ENCODE measurements at places on chromosomes 6 and 20.

GRCh38 chr6:116169880-116170279 is 43.9 kb upstream of the COL10A1 start:
- DNase-seq: no peak

DNA sequence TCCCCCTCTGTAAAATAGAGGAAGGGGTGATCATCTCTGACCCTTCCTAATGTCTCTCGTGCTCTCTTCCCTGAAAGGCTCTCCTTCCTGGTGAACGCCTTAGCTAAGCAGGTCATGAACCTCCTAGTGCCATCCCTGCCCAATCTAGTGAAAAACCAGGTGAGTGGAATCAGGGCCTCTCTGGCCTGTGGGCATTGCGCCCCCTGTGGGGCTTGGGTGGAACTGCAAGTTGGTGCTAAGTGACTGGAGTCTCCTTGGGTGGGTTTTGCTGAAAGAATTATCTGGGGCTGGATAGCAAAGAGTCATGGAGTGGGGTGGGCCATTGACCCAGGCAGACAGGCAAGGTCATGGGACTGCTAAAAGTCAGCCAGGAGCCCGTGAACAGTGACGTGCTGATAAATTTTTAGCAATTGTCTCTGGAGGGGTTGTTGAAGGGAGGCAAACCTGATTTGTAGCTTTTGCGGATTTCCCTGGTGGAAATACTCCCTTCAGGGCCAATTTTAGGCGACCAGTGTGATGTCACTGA is 8.9 kb downstream of the BPIFB1 start:
- peak; percentile 61 for DNase-seq

DNA sequence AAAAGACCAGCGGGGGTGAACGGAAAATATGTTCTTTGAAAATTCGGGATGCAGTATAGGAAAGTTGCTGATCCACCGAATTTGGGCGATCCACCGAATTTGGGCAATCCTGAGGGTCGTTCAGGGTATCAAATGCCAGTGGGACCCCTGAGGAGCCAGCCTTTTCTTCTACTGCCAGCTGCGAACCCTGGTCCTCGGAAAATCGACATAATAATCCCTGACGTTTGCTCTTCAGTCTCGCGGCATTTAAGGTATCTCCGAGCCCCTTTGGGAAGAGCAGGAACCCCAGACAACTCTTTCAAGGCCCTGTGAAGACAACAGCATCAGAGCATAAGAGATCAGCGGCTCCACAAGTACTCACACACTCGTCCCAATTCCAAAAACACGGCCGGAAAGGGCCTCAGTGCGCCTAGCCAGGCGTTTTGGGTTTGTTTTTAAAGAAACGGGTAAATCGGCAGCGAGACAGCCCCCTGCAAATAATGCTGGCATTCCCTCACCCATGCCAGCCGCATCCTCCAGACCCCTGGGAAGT is 1.0 kb downstream of the SIM1 start:
- no peak for DNase-seq

DNA sequence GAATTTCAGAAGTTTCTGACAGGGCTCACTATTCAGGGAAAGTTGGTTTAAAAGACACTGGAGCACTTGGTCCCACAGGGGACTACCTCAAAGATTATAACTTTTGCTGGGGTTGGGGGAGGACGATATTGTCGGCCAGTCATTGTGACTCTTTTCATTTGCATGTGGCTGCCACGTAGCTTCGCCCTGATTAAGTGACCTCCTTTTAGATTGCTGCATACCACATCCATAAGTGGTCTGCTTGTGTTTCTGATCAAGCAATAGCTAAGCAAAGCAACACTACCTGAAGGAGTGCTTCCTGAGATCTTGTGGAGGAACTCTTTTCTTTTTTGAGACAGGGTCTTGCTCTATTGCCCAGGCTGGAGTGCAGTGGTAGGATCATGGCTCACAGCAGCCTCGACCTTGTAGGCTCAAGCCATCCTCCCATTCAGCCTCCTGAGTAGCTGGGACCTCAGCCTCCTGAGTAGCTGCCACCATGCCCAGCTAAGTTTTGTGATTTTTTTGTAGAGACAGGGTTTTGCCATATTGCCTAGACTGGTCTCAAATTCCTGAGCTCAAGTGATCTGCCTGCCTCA is 691.3 kb downstream of the EPM2A start:
- DNase-seq: no peak

- DNase-seq: no peak
Observed at GRCh38 chr6:37799263-37799644, 20.3 kb upstream of the ZFAND3 start.

GRCh38 chr6:1364791-1365190 is 24.6 kb upstream of the FOXF2 start:
- DNase-seq: no peak

GRCh38 chr6:164871783-164872182 is 437.6 kb downstream of the C6orf118 start:
- DNase-seq: no peak

GRCh38 chr6:23268348-23268747 is 699.0 kb downstream of the HDGFL1 start:
- no peak for DNase-seq

GRCh38 chr6:27901801-27902200 is 10.4 kb downstream of the OR2B2 start:
- no peak for DNase-seq

- DNase-seq: no peak
Observed at GRCh38 chr6:32146287-32146686, 5.5 kb downstream of the PRRT1 start.

- no peak for DNase-seq
Observed at GRCh38 chr6:17278289-17279063, 2.7 kb upstream of the RBM24 start.

GRCh38 chr20:4519534-4519933 is 202.2 kb upstream of the PRND start:
- DNase-seq: no peak

GRCh38 chr6:42125231-42125630 is 17.2 kb downstream of the C6orf132 start:
- no peak for DNase-seq

DNA sequence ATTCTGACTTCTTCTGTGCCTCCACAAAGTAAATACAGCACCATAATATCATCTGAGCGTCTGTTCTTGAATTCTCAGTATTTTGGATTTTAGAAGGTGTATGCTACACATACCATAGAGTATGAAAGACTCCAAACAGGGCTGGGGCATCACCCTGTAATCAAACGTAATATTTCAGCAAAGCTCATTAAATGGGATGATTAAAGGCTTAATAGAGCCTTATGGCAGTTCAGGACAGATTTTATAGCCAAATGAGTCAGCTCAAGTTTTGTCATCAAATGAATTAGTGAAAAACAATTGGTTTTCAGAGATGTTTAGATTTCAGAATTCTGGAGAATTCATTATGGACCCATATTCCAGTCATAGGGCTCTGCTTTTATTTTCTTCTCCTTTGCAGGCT is 68.9 kb downstream of the TULP4 start:
- no peak for DNase-seq

GRCh38 chr20:44756011-44756688 is 10.5 kb downstream of the KCNK15 start:
- no peak for DNase-seq

DNA sequence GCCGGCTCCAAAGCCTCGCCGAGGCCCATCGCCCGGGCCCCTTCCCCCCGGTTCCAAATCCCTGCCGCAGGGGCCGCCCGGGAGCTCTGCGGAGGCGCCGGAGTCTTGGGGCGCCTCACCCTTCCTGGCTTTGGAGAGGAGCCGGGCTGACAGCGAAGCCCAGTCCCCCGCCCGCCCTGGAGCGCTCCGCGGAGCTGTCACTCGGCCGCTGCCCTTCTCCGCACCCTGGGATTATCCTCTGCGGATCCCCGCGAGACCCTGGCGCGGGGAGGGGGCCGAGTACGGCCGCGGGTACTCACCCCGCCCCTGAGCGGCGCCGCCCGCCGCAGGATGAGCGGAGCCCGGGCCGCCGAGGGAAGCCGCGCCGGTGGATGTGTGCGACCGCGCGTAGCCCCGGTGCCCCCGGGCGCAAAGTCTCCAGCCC is 343 bp downstream of the SNAP91 start:
- DNase-seq: no peak

GRCh38 chr6:156587751-156588301 is 189.4 kb upstream of the ARID1B start:
- DNase-seq: no peak

GRCh38 chr6:7134999-7135745 is 27.4 kb downstream of the RREB1 start:
- DNase-seq: no peak

DNA sequence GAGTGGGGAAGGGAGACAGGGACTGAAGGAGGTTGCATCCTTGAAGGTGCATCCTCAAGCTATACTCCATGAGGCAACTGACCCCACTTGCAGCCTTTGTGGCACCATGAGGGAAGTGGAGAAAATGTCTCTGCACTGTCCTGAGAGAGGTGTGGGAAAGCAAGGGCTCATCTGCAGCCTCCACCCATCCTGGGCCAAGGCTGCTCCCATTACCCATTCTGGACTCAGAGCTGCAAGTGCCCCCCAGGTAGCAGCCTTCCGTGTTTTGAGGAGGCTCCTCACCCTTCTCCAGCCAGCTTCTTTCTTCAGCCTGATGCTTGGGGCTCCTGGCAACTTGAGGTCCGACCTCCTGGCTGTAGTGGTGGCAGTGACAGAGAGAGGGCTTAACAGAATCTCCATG is 294.6 kb downstream of the CDH26 start:
- DNase-seq: no peak

GRCh38 chr20:9344083-9344920 is 170.1 kb upstream of the LAMP5 start:
- no peak for DNase-seq

- DNase-seq: peak; percentile 85
Observed at GRCh38 chr6:5030596-5031136, 26.8 kb upstream of the RPP40 start.

GRCh38 chr6:75347898-75348610 is 63.5 kb upstream of the TMEM30A start:
- no peak for DNase-seq

DNA sequence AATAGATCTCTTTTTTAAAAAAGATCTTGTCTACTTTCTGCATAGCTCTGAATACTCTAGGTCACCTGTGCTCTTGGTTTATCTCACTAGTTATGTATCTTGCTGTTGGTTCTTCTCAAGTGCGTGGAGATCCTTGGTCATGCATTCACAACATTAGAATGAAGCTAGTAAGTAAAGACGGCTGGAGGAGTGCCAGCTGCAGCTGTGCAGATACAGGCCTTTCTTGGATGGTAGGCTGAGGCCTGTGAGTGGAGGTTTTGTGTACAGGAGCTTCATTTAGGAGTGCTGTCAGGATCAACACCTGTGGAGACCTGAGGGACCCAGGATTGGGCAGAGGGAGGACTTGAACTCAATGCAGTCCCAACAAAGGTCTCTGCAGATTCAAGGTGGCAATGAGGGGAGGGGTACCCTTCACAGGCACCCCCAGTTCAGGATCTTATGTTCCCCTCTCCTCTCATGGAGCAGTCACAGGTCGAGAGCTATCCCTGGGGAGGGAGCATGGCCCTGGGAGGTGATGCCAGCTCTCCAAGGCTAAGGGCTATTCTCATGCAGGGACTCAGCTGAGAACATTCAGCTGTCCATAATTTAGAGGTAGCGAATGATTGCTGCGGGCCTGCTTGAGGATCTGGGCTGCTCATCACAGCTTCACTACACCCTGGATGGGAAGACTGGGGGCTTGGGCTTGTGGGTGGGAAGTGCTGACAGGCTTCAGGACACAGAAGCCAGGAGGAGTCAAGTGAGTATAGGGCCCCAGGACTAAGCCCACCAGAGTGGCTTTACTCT is 98.9 kb upstream of the ENPP5 start:
- no peak for DNase-seq

GRCh38 chr6:65997539-65997938 is 290.5 kb upstream of the EYS start:
- no peak for DNase-seq

- DNase-seq: no peak
Observed at GRCh38 chr6:166977621-166978525, 21.3 kb upstream of the CEP43 start.

- DNase-seq: no peak
Observed at GRCh38 chr20:10686356-10687133, 12.7 kb upstream of the JAG1 start.

GRCh38 chr6:40710626-40711330 is 123.6 kb upstream of the LRFN2 start:
- DNase-seq: peak; percentile 60

- no peak for DNase-seq
Observed at GRCh38 chr6:29509239-29509638, 21.5 kb upstream of the MAS1L start.

DNA sequence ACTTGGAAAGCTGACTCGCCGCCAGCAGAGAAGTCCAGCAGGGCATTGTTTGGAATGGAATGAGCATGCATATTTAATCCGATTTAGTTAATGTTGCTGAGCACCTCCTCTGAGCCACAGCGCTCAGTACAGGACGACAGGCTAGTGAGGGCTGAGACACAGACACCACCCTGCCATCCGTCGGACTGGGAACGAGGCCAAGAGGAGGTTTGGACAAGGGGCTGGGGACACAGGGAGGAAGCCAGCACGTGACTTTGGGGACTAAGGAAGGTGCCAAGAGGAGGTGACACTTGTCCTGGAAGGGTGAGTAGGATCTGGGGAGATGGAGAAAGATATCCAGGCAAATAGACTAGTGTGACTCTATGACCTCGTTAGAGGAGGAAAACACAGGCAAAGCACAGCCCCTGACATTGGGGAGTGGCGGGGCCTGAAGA is 152.5 kb upstream of the ECI2 start:
- DNase-seq: no peak

- DNase-seq: no peak
Observed at GRCh38 chr6:31048099-31048498, 37.8 kb downstream of the MUC22 start.

DNA sequence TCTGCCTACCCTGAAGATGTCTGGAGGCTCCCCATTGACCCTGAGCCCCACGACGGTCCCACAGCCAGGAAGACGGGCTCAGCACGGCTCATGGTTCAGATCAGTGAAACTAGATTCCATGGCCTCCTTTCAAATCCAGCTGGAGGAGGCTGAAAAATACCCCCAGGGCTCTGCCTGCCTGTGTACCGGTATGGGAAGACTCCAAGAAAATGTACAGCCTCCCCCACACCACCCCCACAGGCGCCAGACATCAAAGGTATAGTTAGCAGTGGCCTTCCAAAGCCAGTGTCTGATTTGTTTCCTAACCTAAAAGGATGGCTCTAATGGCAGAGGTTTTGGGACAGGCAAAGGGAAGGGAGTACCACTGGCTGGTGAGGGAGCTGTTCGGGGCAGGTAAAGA is 86.2 kb upstream of the SNAP25 start:
- DNase-seq: no peak

DNA sequence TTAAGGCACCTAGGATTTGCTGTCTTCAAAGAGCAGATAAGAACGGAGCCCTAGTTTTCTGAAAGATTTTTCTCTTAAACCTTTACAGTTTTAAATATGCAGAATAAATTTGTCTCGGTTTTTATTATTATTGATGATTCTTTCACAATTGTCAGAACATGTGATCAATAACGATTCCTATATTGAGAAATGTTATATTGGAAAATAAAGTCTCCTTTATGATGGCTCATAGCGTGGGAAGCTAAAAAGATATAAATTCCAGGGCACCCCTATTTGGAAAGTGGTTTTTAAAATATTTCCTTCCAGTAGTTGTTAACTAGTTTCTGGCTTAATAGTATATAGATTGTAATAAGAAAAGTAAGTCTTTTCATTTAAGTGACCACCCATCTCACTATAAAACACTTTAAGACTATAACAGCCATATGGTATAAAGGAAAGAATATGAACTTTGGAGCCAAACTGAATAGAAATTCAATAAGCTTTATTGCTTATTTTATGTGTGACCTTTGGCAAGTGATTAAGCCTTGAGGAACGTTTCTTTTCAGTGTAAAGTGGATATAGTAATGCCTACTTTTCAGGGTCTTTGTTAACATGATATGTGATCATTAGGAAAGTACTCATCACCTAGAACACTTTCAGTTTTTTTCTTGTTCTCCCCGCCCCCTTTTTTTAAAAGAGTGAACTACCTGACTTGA is 369.6 kb downstream of the LAMA2 start:
- DNase-seq: no peak

- no peak for DNase-seq
Observed at GRCh38 chr6:28725890-28726348, 197.9 kb downstream of the TRIM27 start.

Data from OCI-LY7 (cell line).